Stimulated activated CD4-positive, alpha-beta T cell treated with anti-CD3 and anti-CD28 coated beads, Interleukin-15, amount 100 ng/mL, for 1 hour (primary cell): ENCODE measurements at places on chromosomes 1 and 21.

DNA sequence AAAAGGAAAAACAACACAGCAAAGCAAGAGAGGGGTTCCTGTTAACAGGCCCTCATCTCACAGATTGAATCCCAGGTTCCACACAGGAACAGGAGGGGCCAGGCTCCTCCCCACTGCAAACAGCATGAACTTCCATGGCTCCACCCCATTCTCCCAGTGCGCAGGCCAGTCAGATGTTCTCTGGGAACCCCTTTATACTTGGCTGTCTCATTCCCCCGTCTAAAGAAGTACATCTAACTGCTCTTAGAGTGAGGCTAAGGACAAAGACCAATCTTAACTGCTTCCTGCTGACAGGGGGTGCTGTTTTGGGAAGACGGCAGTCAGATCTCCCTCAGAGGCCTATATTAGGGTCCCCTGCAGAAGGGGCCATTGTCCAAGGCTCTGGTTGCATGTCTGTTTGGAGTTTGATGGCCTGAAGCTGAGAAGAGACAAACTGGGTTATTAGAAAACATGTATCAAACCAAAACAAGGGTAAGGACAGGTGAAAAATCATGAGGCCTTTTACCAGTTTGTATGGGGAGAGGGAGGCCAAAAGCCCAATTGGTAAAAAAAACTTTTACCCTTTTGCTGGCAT is 10.5 kb upstream of the NASP start:
- no peak for DNase-seq

GRCh38 chr1:168428063-168428731 is 115.6 kb downstream of the XCL2 start:
- no peak for DNase-seq

DNA sequence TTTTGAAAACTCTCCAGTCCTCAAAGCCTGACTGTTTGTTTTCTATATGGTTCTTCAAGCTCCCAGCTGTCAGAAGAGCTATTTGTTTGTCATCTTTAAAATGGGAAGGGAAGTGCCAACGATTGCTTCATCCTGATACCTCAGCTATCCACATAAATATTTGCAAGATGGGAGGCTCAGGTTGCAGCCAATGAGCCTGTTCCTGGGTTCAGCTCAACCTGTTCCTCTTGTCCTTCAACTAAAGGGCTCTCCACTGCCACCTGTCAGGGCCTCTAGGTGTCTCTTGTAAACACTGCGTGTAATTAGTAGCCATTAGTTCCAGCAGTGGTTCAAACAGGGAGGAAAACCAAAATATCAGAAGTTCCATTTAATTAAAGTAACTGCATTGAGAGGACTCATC is 445.1 kb downstream of the AJAP1 start:
- DNase-seq, result no peak

DNA sequence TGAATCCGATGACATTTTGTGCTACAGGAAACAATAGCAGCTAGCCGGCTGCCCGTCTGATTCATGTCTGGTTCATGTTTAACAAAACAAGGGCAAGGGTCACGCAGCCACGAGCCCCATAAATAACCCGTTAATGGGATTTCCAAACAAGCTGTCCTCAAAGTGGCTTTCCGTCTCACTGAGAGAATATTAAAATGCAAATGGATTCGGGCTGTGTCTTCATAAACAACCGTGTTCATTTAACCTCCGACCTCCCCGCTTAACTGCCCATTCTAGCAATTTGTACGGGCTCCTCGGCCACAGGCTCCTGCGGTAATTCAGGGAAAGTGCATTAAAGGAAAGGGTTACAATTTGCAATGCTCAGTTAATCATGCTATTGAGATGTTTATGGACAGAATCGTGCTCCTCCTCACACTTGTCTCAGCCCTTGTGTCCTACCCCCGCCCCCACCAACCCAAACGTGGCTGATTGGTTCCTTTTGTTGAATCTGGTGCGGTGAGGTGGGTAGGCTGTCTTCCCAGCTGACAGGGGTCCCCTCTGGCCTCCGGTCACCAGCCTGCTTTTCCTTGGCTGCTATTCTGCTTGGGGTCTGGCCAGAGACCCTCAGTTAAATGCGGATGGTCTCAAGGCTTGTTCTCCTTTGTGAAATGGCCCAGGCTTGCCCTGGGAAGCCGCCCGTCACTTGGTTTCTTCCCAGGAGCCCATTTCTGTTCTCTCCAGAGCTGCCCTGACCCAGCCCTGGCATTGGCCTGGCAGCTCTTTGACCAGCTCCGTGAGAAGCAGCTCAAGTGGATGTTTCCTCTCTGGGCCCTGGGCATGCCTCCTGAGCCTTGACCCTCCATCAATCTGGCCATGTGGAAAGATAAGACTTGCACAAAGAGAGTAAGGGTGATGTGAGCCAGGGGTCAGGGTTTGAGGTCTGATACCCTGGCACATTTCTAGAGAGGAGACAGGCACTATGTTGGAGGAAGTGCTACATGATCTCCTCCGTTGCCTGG is 200.7 kb upstream of the POU3F1 start:
- no peak for DNase-seq

DNA sequence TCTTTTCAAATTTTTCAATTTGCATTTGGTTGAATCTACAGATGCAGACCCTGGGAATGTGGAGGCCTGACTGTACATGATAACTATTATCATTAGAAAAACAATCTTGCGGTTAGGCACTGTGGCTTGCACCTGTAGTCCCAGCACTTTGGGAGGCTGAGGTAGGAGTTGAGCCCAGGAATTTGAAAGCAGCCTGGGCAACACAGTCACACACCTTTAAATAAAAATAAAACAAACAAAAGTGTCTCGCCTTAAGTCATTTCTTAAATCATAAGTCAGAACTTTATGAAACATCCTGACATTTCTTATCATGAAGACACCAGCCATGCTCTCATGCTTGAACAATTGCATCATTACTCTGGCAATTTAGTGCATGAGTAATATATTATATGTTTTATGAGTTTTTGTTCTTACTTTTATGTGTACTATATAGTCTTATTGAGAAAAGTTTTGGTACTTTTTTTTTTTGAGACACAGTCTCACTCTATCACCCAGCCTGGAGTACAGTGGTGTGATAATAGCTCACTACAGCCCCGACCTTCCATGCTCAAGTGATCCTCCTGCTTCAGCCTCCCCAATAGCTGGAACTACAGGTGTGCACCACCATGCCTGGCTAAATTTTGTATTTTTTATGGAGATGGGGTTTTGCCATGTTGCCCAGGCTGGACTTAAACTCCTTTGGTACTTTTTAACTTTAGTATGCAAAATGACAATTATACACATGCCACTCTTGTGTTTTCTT is 7.8 kb downstream of the TBX19 start:
- no peak for DNase-seq
